ENCODE measurements at places on chromosomes 6 and 20.

DNA sequence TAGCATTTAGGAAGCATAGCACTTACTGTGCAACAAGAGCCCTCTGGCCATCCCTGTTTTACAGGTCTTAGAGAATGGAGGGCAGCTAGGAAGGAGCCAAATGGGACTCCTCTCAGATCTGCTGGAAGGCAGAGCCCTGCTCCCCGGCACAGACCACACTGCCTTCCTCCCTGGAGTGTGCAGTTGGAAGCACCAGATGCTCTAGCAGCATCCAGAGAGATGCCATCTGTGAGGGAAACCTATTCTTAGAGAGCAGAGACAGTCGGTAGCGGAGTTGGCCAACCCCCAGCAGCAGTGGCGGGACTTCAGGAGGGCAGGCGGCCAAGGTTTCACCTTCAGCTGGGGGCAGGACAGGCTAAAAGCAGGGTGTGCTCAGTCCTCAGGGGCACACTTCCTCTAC is 16.7 kb upstream of the E2F1 start:
- DNase-seq = no peak

DNA sequence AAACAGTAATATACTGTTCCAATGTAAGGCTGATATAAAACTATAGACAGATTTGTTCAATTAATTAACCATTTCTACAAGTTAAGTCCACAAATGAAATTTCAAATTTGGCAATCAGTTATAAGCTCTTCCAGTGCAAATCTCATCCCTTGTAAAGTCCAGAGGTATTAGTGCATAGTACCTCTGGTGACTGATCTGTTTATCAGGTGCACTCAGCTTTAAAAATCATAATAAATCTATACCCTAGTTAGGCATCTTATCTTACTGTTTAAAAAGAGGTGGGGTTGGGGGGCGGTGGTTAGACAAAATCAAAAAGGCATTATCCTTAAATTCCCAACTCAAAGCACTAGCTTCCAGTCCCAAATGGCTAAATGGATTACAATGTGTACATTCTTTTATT is 2.9 kb downstream of the FBXO30 start:
- DNase-seq = no peak

DNA sequence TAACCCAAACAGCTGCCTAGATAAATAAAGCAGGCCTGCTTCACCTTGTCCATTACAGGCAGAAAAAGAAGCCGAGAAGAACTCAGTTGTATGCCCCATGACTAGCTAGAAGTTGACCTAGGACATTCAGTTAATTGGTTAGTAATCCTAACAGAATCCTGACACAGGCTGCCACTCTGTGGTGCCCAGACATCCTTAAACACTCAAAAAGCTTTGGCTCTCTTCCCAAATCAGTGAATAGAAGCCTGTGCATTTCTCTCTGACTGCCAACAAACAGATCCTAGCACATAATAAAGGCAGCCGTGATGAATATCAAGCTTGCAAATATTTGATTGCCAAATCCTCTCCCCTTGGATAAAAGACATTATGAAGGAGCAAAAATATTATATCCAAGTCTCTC is 519.1 kb upstream of the EYS start:
- no peak for DNase-seq

DNA sequence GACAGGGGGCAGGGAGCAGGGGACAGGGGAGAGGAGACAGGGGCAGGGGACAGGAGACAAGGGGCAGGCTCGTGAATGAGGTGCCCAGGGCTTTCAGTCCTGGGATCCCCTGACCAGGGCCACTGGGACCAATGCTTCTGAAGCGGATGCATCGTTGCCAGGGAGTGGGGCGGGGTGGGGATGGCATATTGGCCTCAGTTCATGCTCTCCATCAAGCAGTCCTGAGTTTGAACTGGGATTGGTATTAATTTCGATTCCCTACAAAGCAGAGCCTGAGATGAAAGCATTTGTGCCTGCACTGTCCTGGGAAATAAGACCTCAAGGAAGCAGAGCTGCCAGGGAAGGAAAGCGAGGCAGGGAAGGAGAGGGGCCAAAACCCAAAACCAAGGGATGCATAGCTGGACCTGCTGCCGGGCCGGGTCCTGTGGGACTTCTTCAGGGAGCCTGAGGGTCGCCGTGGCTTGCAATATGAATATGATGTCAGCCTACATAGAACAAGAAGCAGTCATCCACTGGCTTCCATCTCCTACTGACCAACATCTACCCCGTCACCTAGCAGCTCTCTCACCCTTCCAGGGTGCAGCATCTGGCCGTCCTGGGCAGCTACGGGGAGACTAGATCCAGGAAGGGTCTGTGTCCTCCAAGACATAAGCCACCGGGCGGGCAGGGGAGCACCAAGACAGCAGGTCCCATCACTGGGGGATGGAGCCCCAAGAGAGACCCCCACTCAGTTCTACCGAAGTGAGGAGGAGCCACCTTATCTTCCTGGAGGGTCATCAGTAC is 233.3 kb downstream of the SYNDIG1 start:
- no peak for DNase-seq

GRCh38 chr6:15255909-15256395 is 10.1 kb downstream of the JARID2 start:
- no peak for DNase-seq

DNA sequence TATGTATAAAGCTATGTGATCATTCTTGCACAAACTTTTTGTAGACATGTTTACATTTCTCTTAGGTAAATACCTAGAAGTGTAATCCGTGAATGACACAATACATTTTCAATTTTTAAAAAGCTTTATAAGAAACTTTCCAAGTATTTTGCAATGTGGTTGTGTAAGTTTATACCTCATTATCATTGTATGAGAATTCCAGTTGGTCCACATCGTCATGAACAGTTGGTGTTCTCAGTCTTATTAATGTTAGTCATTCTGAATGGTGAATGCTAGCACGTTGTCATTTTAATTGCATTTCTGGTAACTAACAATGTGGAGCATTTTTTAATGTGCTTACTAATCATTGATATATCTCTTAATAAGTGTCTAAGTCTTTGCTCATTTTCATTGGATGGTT is 116.5 kb upstream of the F13A1 start:
- no peak for DNase-seq
